ENCODE measurements at places on chromosomes 1 and 21.

- peaks cover 59% of the 10 kb centered on the region for H3K4me1 ChIP-seq
- peaks cover 2% of the 10 kb centered on the region for H3K36me3 ChIP-seq
- H3K27me3 ChIP-seq, result no peaks in the 10 kb centered on the region
- peak overlapping the region; percentile 97 for H3K27ac ChIP-seq
- H3K4me3 ChIP-seq, result peak overlapping the region; percentile 78
- peak; percentile 44 for DNase-seq
Observed at GRCh38 chr1:39196244-39197215, 8.0 kb upstream of the MACF1 start.

- DNase-seq, result no peak
- no peak overlapping the region for H3K27ac ChIP-seq
- H3K27me3 ChIP-seq, result peaks cover 1% of the 10 kb centered on the region
- H3K4me3 ChIP-seq, result no peak overlapping the region
- H3K4me1 ChIP-seq, result no peaks in the 10 kb centered on the region
Observed at GRCh38 chr1:11528611-11529261, 49.8 kb downstream of the DISP3 start.

DNA sequence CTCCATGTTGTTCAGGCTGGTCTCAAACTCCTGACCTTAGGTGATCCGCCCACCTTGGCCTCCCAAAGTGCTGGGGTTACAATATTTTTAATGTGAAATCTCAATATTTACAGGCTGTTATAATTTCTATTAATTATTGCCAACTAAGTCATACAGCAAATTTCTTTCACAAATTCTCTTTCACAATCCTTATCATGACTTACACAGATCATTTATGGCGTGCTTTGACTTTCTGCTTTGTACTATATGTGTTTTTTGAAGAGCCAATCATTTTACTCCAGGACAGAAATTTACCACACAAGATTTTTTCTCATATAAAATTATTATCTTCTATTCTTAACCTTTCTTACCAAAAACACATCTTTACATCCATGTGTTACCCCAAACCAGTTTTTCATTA lies 1729.9 kb downstream of the NCAM2 start:
- no peaks in the 10 kb centered on the region for H3K36me3 ChIP-seq
- H3K4me1 ChIP-seq, result no peaks in the 10 kb centered on the region
- H3K27ac ChIP-seq, result no peak overlapping the region
- DNase-seq, result no peak
- no peaks in the 10 kb centered on the region for H3K27me3 ChIP-seq

GRCh38 chr1:4407851-4408250 lies 246.6 kb upstream of the AJAP1 start:
- H3K4me1 ChIP-seq, result no peaks in the 10 kb centered on the region
- H3K36me3 ChIP-seq, result no peaks in the 10 kb centered on the region
- no peak overlapping the region for H3K27ac ChIP-seq
- H3K4me3 ChIP-seq, result no peak overlapping the region
- DNase-seq, result no peak

DNA sequence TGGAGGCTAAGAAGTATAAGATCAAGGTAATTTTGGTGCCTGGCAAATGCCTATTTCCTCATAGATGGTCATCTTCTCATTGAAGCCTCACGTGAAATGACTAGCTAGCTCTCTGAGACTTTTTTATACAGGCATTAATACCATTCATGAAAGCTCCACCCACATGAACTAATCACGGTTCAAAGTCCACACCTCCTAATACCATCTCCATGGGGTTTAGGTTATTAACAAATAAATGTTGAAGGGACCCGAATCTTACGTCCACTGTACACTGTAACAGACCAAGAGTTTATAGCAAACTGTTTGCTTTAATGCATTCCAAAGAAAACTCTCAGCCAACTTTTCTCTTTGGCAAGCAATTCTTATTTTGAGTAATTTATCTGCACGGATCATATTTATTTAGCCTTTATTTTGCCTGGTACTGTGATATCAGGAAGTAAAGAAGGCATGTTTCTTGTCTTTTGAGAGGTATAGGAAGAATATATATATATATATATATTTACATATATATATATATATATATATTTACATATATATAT lies 296.1 kb upstream of the LRRC7 start:
- no peak overlapping the region for H3K27ac ChIP-seq
- no peaks in the 10 kb centered on the region for H3K27me3 ChIP-seq
- H3K36me3 ChIP-seq, result no peaks in the 10 kb centered on the region
- H3K4me3 ChIP-seq, result no peak overlapping the region
- no peaks in the 10 kb centered on the region for H3K4me1 ChIP-seq
- DNase-seq, result no peak

DNA sequence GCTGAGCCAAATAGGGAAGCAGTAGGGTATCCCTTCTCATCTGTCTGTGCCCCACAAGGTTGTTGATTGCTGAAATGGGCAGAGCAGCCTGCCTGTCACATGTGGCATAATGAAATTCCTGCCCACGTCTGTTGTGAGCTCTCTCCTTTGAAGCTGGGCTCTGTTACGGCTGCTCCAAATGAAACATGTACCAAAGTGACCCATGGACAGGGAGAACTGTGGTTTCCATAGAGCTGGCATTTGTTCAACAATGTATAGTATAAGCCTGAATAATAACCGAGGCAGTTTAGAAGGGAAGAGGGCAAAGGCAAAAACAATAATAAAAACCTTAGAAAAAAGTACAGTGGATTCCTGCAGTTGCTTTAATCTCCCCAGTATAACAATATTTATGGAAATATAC lies 149.7 kb downstream of the LYPLAL1 start:
- no peaks in the 10 kb centered on the region for H3K36me3 ChIP-seq
- DNase-seq, result no peak
- H3K4me3 ChIP-seq, result no peak overlapping the region
- H3K4me1 ChIP-seq, result no peaks in the 10 kb centered on the region

- H3K4me1 ChIP-seq, result peaks cover 24% of the 10 kb centered on the region
- no peak for DNase-seq
- H3K4me3 ChIP-seq, result no peak overlapping the region
- H3K27ac ChIP-seq, result peak overlapping the region; percentile 53
Observed at GRCh38 chr1:27862671-27863537, 9.4 kb upstream of the THEMIS2 start.

GRCh38 chr1:210496063-210496462 lies 167.4 kb downstream of the HHAT start:
- no peak overlapping the region for H3K27ac ChIP-seq
- peaks cover 3% of the 10 kb centered on the region for H3K27me3 ChIP-seq
- H3K36me3 ChIP-seq, result no peaks in the 10 kb centered on the region
- H3K4me1 ChIP-seq, result no peaks in the 10 kb centered on the region

DNA sequence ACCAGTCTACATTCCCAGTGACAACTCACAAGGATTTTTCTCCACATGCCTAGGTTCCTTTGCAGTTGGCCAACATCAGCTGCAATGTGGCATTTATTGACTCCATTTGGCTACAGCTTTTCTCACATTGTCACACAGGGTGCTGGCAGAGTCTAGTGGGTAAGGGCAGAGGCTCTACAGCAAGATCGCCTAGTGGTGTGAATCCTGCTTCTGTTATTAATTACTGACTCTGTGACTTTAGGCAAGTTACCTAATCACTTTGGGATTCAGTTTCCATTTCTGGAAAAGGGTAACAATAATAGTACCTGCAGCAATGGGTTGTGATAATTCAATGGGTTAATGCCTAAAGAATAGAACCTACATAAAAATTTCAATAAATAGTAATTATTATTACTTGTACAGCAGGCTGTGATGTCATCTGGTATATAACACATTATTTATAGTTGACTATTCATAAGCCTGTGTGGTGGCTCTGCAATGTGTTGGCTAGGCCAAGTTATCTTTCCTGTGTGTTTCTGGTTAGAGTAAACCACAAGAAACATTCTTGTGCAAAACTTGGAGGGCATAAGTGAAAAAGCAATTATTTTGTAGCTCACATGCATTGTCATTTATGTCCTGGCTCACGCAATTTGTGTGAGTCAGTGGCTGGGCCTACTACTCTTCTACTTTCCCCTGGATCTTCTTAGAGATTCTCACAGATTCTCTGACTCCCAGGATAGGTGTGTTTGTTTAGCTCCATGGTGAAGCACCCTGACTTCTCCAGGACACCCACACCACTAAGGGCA lies 59.5 kb downstream of the PTGS2 start:
- DNase-seq, result no peak
- H3K27me3 ChIP-seq, result peaks cover 18% of the 10 kb centered on the region
- peaks cover 24% of the 10 kb centered on the region for H3K4me1 ChIP-seq
- H3K4me3 ChIP-seq, result peak overlapping the region; percentile 40

GRCh38 chr1:222357252-222357651 lies 190.7 kb downstream of the HHIPL2 start:
- no peak overlapping the region for H3K27ac ChIP-seq
- H3K36me3 ChIP-seq, result no peaks in the 10 kb centered on the region
- no peak for DNase-seq
- H3K4me3 ChIP-seq, result no peak overlapping the region
- no peaks in the 10 kb centered on the region for H3K4me1 ChIP-seq
- H3K27me3 ChIP-seq, result no peaks in the 10 kb centered on the region

- H3K4me1 ChIP-seq, result no peaks in the 10 kb centered on the region
- DNase-seq, result no peak
- no peak overlapping the region for H3K27ac ChIP-seq
- H3K36me3 ChIP-seq, result no peaks in the 10 kb centered on the region
- no peak overlapping the region for H3K4me3 ChIP-seq
Observed at GRCh38 chr1:7344299-7344698, 426.8 kb upstream of the VAMP3 start.

GRCh38 chr1:21052034-21052433 lies 124.7 kb downstream of the EIF4G3 start:
- H3K27me3 ChIP-seq, result no peaks in the 10 kb centered on the region
- no peaks in the 10 kb centered on the region for H3K4me1 ChIP-seq
- DNase-seq, result no peak
- H3K4me3 ChIP-seq, result no peak overlapping the region

GRCh38 chr1:159187647-159188374 lies 16.4 kb downstream of the CADM3 start:
- H3K27ac ChIP-seq, result no peak overlapping the region
- H3K36me3 ChIP-seq, result no peaks in the 10 kb centered on the region
- peaks cover 59% of the 10 kb centered on the region for H3K27me3 ChIP-seq
- H3K4me1 ChIP-seq, result no peaks in the 10 kb centered on the region
- H3K4me3 ChIP-seq, result no peak overlapping the region

DNA sequence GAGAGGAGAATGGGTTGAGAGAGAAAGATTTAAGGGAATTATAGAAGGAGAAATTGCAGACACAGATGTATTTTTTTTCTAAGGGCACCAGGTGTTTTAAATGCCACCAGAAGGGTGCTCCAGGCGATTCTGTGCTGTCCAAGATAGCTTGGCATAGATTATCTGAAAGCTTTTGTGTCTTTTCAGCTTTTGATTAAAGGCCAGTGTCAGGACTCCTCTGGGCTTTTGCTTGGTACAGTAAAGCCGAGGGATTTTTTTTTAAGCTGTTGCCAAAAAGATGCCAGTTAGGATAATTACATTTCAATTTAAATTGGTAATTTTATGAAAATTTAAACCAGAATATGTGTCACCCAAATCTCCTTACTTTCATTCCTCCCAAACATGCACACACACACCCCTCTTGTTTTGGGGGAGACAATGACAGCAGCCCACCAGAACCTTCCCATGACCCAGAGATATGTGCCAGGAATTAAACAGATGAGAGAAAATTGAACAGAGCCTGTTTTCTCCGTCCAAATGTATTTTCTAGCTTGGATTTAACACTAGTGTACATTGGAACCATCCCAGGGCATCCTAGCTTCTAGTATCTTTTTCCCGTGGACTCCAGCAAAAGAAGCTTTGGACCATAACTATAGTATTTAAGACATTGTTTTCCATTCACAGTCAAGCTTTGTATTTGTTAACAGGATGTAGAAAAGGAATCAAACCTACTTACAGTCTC lies 670.7 kb upstream of the CXADR start:
- no peaks in the 10 kb centered on the region for H3K27me3 ChIP-seq
- no peak for DNase-seq
- no peaks in the 10 kb centered on the region for H3K36me3 ChIP-seq
- no peak overlapping the region for H3K4me3 ChIP-seq

DNA sequence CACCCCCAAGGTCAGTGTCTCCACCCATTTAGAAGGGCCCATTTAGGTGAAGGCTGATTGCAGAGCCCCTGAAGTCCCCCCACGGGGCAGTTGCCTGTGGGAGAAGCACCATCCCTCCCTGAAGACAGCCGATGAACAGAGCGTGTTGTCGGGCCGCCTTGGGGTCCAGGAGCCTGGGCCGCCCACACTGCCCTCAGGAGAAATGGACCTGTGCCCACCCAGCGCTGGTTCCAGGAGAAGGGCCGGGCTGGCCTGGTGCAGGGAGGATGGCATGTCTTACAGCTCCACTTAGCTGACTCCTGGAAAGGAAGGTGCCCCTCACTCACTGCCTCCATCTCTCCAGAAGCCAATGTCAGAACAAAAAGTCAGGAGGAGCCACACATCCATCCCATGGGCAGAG lies 252.7 kb upstream of the VAMP3 start:
- H3K36me3 ChIP-seq, result no peaks in the 10 kb centered on the region
- H3K27ac ChIP-seq, result no peak overlapping the region

GRCh38 chr1:159675046-159675445 lies 39.3 kb downstream of the CRP start:
- no peak overlapping the region for H3K4me3 ChIP-seq
- H3K27ac ChIP-seq, result no peak overlapping the region
- no peak for DNase-seq

DNA sequence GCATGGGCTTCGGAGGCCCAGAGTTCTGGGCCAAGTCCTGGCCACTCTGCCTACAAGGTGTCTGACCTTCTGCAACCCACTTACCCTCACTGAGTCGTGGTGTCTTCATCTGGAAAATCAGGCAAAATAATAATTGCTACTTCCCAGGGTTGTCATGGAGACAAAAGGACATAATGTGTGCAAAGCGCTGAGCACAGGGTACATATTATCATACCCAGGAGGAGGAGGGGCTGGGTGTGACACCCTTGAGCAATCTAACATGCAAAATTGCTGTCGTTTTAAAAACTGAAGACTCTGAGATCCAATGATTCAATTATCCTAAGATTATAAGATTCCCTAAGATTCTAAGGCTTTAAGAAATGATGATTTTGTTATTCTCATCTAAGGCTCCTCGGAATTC lies 459.5 kb downstream of the PTPRU start:
- H3K27me3 ChIP-seq, result peaks cover 12% of the 10 kb centered on the region
- no peaks in the 10 kb centered on the region for H3K36me3 ChIP-seq
- no peaks in the 10 kb centered on the region for H3K4me1 ChIP-seq
- H3K27ac ChIP-seq, result no peak overlapping the region

Data from activated naive CD8-positive, alpha-beta T cell treated with anti-CD3 and anti-CD28 coated beads, Interleukin-2, amount 10 ng/mL, durations not matched to agents 7 days and 5 days (primary cell).